ENCODE measurements at places on chromosomes 12 and 14. TPM values are rescaled to one million over a fixed set of nuclear protein-coding genes. Genes with fewer than 3 reads are reported as not detected.

KRT77 gene
- not detected for total RNA-seq

AGAP2 gene
- total RNA-seq = 34.0 TPM

TMEM52B gene
- not detected for total RNA-seq

FBRSL1 gene
- 38.8 TPM for total RNA-seq

PLEKHD1 gene
- 0.05 TPM for total RNA-seq

ABHD12B gene
- total RNA-seq = not detected

KRT75 gene
- total RNA-seq = not detected

CD69 gene
- total RNA-seq = 118 TPM

SAMD15 gene
- not detected for total RNA-seq

FOXG1 gene
- not detected for total RNA-seq

PTCSC3 gene
- not detected for total RNA-seq

SLC5A8 gene
- not detected for total RNA-seq

HRK gene
- total RNA-seq = not detected

OR4E2 gene
- not detected for total RNA-seq

FAIM2 gene
- 2.1 TPM for total RNA-seq

PSMD9 gene
- 64.1 TPM for total RNA-seq

CLEC1B gene
- total RNA-seq = not detected

MYH6 gene
- total RNA-seq = 0.05 TPM

OR10G2 gene
- total RNA-seq = not detected

PDE3A gene
- total RNA-seq = not detected

GMFB gene
- total RNA-seq = 43.6 TPM

CLEC2A gene
- total RNA-seq = not detected

KRT79 gene
- total RNA-seq = not detected

LMO3 gene
- total RNA-seq = not detected

BHLHE41 gene
- not detected for total RNA-seq

ALKBH1 gene
- total RNA-seq = 13.2 TPM

ARMH4 gene
- total RNA-seq = not detected

FAM186B gene
- total RNA-seq = not detected

CELA1 gene
- not detected for total RNA-seq

DNAJC22 gene
- total RNA-seq = 0.10 TPM

TRIM9 gene
- total RNA-seq = 0.40 TPM

B4GALNT1 gene
- 1.7 TPM for total RNA-seq

SDR9C7 gene
- not detected for total RNA-seq

CLEC4E gene
- total RNA-seq = not detected

RAD9B gene
- 1.1 TPM for total RNA-seq

GCN1 gene
- total RNA-seq = 121 TPM

RTN1 gene
- total RNA-seq = not detected

CACNA1C gene
- total RNA-seq = 0.12 TPM

ENDOU gene
- not detected for total RNA-seq

LRP6 gene
- 2.5 TPM for total RNA-seq

NELL2 gene
- total RNA-seq = 43.5 TPM

JAG2 gene
- total RNA-seq = 2.4 TPM

MON2 gene
- total RNA-seq = 35.1 TPM

PSMB5 gene
- total RNA-seq = 119 TPM

FBXO34 gene
- total RNA-seq = 22.0 TPM

RNASE7 gene
- total RNA-seq = not detected

EID3 gene
- 4.7 TPM for total RNA-seq

SENP1 gene
- total RNA-seq = 41.6 TPM

SPATA7 gene
- total RNA-seq = 4.5 TPM

HHIPL1 gene
- 0.38 TPM for total RNA-seq

RNASE9 gene
- not detected for total RNA-seq

PPP1R36 gene
- 0.31 TPM for total RNA-seq

TBX3 gene
- not detected for total RNA-seq

KRT71 gene
- not detected for total RNA-seq

MMAB gene
- 42.4 TPM for total RNA-seq
